ENCODE measurements at places on chromosomes 3 and 15. TPM values are rescaled to one million over a fixed set of nuclear protein-coding genes. Genes with fewer than 3 reads are reported as not detected.

The ATP13A5 gene
- total RNA-seq, result not detected

The LSMEM2 gene
- total RNA-seq, result 0.26 TPM

The MYH15 gene
- total RNA-seq, result 1.3 TPM

DNA sequence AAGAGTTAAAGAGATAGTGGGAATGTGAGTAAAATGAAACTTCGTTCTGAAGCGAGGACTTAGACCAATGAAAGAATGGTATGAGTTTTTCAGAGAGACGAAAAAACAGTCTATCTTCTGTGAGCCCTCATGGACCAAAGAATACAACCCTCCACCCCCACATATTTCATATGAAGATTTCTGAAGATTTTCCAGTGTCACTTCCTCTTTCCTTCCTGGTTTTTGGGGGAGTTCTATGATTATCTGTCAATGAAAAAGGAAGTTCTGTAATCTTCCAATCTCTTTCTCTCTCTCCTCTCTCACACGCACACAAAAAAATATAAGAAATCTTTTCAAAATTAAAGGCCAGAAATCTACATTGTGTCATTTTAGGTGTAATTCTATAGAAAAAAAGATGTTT is 27.7 kb downstream of the CMSS1 start:
- no peaks in the 10 kb centered on the region for H3K36me3 ChIP-seq
- H3K27me3 ChIP-seq, result no peaks in the 10 kb centered on the region
- peaks cover 26% of the 10 kb centered on the region for H3K4me1 ChIP-seq
- H3K4me3 ChIP-seq, result no peak overlapping the region

DNA sequence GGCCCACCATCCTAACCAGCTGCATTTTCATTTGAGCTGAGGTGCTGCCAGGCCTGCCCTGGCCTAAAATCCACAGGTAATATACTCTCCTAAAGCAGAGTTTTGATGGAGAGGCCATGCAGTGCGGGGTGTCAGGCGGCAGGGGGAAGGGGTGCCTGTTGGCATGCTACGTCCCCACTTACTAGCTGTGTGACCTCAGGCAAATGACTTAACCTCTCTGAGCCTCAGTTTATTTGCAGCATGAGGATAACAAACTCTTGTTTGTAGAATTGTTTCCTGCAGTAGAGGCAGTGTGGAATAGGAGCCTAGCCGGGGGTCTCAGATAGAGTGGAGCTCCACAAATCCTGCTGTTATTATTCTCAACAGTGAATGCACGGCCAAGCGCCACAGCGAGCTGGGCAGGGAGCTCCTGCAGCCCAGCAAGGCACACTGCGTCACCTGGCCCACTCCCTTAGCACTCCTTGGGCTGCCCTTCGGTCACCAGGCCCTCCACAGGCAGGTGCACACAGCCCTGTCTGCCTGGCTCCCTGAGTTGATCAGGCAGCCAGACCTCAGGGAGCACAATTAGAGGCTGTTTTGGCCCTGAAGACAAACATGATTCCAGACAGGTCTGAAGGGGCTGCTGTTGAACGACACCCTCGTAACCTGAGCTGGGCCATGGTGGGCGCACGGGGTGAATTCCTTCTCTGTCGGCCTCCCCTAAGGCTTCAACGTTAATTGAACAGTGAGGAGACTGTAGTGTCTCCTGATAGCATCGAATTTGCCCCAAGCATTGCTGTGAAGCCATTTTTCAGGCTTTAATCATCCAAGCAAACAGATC is 248.8 kb upstream of the LYSMD4 start:
- no peaks in the 10 kb centered on the region for H3K36me3 ChIP-seq
- no peak overlapping the region for H3K4me3 ChIP-seq
- H3K27ac ChIP-seq, result no peak overlapping the region
- no peak for DNase-seq

The ZPLD1 gene
- total RNA-seq, result 0.17 TPM

GRCh38 chr3:10004960-10005564 is 18.4 kb upstream of the EMC3 start:
- H3K4me1 ChIP-seq, result peaks cover 22% of the 10 kb centered on the region
- H3K36me3 ChIP-seq, result peaks cover 8% of the 10 kb centered on the region
- H3K4me3 ChIP-seq, result no peak overlapping the region
